ENCODE measurements at places on chromosomes 16 and 17.

DNA sequence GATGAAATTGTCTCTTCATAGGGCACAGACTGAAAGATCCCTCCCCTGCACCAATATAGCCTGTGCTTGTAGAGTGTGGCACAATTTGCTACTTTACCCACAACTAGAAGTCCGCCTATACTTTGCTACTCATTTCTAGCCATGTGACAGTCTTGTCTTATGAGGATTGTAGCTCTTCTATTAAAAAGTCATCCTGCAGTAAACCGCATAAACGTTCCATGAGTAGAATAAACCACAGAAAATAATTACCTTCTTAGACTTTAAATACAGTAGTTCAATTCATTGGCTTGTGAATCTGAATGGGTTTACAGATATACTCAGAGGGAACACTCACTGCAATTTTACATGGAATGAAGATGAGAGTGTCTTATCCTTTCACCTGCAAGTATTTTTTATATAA is 4.4 kb downstream of the KRT27 start:
- DNase-seq: no peak

DNA sequence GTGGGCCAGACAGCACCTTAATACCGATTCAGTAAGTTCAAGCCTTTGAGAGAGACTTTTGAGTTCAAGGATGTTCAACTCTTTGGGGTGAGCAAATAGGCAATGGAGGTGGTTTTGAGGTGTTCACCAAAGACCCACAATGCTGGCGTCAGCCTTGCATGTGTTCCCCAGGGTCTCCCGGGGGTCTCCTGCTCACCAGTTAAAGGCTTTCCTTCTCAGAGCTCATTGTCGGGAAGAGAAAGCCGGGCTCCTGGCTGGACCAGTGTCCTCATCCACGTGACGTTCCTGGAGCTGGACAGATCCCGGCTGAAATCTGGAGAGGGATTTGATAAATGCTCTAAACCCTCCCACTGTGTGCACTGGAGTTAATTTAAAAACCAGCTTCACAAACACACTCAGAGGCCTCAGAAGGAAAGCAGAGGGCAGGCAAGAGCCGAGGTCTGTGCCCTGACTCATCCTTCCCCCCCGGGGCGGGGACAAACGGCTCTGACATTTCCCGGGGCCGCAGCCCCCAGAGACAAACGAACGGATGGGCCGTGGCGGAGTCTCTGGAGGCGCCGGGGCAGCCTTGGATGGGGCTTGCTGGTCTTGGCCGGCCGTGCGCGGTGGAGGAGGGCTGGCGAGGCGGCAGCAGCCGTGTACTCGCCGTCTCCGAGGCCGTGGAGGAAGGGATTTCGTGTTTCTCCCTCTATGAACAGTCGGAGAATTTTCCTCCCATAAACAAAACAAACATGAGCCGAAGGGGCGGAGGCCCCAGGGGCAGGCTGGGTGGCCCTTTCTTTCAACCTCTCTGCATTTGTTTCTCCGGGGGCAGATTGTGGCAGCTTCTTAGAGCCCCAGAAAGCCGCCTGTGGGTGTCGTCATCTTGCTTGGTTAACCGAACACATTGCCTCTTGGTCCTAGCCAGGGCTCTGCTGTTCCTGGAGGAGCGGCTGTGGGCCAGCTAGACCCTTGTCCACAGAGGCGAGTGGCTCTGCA is 94.2 kb downstream of the NTN1 start:
- peak; percentile 19 for DNase-seq

GRCh38 chr16:68698091-68698490 is 39.0 kb upstream of the CDH1 start:
- DNase-seq: no peak

GRCh38 chr17:64005734-64006167 is 7.6 kb downstream of the PRR29 start:
- DNase-seq: no peak

DNA sequence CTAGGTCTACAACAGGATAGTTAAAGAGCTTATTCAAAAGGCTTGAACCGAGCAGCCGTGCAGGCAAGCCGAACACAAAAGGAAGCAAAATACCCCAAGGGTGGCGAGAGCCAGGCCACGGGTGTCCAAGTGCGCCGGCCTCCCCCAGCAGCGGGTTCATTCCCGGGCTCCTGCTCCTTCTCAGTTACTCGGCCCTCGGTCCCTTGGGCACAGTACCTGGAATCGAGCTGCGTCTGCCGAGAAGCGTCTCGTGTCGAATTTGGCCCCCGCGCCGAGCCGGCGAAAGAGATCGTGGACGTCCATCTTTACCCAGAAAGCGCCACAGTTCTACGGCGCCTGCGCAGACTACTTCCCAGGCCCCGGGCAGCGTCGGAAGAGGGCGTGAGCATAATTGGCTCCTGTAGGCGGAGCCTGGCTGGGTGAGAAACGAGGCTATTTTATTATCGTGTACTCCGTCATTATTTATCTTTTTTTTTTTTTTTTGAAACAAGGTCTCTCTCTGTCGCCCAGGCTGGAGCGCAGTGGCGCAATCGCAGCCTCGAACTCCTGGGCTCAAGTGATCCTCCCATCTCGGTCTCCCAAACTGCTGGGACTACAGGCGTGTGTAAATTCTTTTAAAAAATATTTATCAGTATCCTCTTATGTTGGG is at the start of gene DDX52:
DDX52 (minus strand) TSS at position 329 of the 649 bp plus-strand sequence; CDS start at position 303, 26 bp downstream.
- DNase-seq: peak; percentile 78

DNA sequence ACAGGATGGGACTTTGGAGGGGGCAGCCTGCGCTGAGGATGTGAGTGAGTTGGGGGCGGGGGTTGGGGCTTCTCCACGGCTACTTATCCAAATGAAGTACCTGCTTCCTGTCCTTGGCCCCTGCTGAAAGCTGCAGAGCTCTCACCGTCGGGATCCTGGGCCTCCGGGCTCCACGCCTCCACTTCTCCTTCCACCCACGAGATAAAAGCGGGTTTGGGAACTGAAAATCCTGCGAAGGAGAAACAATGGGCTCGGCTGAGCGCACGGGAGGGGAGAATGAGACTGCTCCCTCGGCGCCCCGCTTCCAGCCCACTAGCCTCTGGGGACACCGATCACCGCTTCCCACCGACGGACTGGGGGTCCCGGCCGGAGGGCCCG is 486 bp downstream of the ZNF785 start:
- DNase-seq: no peak

GRCh38 chr16:47613251-47613650 is 152.1 kb downstream of the PHKB start:
- DNase-seq: no peak

DNA sequence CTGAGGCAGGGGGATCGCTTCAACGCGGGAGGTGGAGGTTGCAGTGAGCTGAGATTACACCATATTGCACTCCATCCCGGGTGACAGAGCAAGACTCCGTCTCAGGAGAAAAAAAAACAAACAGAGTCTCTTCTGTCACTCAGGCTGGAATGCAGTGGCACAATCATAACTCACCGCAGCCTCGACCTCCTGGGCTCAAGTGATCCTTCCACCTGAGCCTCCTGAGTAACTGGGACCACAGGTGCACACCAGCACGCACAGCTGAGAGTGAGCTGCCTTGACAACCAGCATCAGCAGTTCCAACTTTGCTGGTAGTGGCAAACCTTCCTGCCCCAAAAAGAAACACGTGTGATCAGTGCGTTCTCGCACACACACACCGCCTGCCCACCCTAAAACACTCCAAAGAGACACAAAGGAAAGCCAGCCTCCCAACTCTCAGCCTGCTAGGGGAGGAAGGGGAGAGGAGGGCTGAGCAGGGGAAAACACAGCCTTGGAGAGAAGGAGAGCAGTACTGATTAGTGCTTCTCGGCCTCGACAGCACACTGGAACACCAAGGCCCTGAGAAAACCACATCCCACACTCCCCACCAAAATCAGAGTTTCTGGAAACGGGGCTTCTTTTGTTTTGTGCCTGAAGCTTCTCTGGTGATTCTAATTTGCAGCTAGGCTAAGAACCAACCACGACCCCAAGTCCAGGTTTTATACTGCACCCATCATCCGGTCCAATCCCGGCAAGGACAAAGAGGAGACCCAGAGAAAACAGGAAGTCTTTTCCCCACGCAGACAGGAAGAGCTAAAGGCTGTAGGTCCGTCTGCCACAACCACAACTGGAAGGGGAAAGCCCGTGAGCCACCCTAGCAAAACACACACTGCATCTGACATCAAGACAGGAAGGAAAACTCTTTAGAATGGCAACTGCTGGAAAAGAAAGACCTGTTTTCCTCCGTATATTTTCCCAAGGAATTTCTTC is 28.8 kb downstream of the ZCCHC14 start:
- no peak for DNase-seq

DNA sequence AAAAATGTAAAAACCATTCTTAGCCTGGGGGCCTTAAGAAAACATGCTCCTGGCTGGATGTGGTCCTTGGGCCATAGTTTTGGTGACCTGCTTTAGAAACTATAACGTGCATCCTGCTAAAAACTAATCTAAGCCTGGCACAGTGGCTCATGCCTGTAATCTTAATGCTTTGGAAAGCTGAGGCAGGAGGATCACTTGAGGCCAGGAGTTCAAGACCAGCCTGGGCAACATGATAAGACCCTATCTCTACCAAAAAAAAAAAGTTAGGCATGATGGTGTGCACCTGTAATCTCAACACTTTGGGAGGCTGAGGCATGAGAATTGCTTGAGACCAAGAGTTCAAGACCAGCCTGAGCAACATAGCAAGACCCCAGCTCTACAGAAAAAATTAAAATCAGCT is 183.8 kb upstream of the CHMP6 start:
- DNase-seq: no peak

DNA sequence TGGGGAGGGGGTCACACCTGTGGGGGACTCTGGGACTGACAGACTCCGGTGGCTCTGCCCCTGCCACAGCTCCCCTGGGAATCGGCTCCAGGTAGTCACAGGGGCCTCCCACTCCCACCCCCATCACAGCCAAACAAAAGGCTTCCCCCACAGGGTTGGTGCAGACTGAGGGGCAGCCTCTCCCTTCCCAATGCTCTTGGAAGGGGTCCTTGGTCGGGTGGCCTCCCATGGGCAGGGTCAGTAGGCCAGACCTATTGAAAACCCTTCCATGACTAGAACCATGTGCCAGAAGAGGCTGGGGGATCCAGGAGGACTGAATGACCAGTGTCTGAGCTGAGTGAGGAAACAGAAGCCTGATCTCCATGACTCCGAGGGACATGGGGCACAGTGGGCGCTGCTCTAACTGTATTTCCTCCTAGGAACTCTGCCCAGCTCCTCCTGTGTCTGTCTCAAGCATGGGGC is 28.6 kb downstream of the TK2 start:
- no peak for DNase-seq

Data from activated CD8-positive, alpha-beta memory T cell treated with anti-CD3 and anti-CD28 coated beads for 1 hour (primary cell).